ENCODE measurements at places on chromosomes 2 and 18.

- DNase-seq: no peak
Observed at GRCh38 chr2:147273106-147273505, 571.7 kb upstream of the ACVR2A start.

- DNase-seq: no peak
Observed at GRCh38 chr18:12656938-12657683, 796 bp downstream of the SPIRE1 start.

- DNase-seq: no peak
Observed at GRCh38 chr18:45526114-45526841, 89.0 kb upstream of the SLC14A2 start.

- no peak for DNase-seq
Observed at GRCh38 chr2:46805401-46805951, 110.1 kb downstream of the MCFD2 start.

DNA sequence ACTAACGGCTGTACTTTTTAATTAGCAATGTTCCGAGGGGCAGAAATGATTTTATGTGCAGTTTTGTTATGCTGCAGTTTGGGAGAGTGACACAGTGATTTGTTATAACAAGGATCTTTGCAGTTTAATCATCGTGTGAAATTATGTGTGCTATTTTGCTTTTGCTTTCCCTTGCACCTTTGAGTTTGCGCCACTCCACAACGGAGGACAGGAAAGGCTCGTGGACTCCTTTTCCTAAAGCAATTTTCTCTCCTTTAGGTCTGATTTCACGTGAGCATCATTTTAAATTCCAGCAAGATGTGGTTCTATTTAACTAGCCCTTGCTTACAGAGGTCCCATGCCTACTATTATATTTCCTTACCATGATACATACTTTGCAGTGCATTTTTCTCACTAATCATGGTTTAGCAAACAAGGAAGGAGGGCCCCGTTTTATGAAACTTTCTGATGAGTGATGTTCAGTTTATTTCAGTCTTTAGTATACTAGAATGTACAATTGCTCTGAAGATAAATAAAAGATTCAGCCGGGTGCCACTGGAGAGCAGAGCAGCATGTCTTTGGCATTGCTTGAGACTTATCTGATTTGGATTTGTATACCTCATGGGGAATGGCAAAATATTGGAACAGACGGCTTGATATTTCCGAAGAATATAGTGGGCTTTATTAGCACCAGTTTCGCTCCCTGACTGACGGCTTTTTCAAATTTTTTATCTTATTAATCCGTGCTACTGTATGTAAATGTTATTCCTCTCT, 528.2 kb upstream of the FANCL start:
- no peak for DNase-seq

DNA sequence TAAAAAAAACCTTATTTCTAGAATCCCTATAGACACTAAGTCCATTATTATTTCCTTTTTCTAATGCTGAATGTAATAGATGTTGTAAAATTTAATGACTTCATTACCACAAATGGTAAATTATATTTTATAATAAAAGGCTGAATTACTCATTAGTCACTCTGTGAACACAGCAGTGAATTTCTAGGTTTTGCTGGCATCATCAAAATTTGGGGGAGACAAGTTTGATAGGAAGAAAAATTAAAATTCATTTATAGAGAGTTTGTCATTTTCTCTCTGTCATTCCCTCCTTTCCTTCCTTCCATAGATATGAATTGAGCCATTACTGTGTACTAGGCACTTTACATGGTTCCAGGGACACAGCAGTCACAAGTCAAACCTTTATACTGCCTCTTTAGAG, 340.9 kb downstream of the TRIB2 start:
- no peak for DNase-seq

DNA sequence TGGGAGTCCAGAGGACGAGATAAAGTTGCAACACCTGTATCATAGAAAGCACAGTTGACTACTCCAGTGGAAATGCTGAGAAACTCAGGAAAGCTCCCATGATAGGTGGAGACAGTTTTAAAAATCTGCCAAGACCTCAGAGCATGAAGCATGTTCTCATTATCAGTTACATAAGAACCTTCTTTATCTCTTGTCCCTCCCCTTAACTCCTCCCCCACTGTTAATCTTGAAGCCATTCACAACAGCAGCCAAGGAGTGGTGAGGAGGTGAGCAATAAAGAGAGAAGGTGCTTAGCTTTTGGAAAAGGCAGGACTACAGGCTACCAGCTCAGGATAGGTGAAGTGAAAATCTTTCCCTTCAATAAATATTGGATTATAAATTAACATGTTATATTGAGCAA, 657.9 kb downstream of the NYAP2 start:
- no peak for DNase-seq

DNA sequence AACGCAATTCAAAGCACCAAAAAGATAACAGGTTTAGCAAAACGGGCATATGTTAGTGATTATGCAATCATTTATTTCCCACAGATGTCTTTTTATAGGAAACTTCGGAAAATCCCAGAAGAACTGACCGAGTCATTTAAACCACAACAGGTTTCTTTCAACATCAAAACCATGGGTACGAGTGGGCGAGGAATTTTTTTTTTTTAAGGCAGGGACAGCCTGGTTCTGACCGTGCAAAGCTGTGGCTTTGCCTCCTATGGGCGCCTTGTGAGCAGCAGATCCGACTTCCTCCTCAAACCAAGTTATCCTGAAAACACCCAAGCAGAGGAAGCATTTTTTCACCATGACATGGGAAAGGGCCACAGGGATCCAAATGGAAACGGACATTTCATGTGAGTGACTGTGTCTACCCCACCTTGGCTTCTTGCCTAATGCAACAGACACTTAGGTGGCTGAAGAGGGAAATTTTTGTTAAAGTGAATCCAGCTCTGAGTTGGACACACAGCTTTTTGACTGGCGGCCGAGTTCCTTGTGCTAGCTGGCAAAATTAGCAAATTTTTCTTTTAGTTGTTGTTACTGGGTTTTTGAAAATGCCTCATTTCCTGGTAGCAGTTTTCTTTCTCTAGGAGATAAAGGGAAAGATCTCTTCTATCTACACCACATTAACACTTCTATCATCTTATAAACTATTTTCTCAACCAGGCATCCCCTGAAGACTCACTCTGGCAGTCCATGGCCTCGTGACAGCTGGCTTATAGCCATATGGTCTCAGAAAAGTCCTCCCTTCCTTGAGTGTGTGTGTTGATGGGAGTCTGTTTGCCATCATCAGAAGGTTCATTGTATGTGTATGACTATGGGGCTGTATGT, 487.4 kb upstream of the ZEB2 start:
- DNase-seq: no peak

DNA sequence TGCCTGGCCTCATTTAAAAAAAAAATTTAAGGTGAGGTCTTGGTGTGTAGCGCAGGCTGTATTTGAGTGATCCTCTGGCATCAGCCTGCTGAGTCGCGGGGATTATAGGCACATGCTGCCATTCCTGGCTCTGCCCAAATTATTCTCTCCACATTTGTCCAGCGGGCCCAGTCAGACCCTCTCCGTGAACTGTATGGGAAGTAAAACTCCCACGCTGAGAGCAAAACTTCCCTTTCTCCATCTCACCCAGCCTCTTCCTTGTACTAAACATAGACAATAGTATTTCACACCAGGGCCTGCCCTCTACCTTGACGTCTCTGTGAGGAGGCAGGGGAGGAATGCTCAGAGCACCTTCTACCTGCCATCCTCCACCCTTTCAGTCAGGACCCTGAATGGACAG, 37.0 kb downstream of the EIF4E2 start:
- DNase-seq: no peak

GRCh38 chr2:26179446-26179913, 6.6 kb downstream of the GAREM2 start:
- DNase-seq: no peak

DNA sequence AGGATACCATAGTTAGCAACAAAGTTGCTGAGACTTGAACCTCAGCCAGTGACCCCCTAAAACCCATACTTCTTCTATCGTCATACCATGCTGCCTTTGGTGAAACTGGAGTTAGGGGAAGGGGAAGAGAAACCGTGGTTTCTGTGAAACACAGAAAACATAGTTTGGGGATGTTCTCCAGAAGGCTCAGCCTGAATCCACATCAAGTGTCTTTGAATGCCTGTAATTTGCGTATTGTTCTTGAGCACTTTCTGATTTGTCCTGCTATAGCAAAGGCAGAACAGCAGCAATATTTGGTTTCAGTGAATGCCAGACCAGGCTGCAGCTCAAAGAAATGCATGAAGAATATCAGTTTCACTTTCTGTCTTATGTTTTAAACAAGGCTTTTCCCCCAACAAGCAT, 258.7 kb downstream of the TTC32 start:
- DNase-seq: no peak

GRCh38 chr2:28378679-28379584, 13.7 kb upstream of the FOSL2 start:
- no peak for DNase-seq

DNA sequence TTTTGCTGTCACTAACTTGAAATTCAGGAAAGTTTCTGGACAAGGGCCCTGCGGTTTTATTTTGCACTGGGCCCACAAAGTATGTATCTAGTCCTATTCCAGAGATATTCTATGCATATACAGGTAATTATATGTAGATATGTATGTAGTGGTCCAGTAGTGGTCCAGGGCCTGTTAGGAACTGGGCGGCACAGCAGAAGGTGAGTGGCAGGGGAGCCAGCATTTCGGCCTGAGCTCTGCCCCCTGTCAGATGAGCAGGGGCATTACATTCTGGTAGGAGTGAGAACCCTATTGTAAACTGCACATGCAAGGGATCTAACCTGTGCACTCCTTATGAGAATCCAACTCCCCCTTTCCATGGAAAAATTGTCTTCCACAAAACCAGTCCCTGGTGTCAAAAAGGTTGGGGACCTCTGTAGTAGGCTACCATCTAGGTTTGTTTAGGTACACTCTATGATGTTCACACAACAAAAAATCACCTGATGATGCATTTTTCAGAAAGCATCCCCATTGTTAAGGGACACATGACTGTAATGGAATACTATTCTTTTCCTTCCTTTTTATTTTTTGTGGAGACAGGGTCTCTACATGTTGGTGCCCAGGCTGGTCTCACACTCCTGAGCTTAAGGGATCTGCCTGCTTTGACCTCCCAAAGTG, 2.8 kb upstream of the PPP4R3B start:
- no peak for DNase-seq
